ENCODE measurements at places on chromosomes 2 and 18. TPM values are rescaled to one million over a fixed set of nuclear protein-coding genes. Genes with fewer than 3 reads are reported as not detected.

FNDC4 gene
- 0.22 TPM for total RNA-seq

ITPRIPL1 gene
- 30.2 TPM for total RNA-seq

RAB1A gene
- total RNA-seq: 84.3 TPM

TMEM178A gene
- 0.48 TPM for total RNA-seq

D2HGDH gene
- 27.5 TPM for total RNA-seq

GRCh38 chr18:62988471-62988870 lies 273.1 kb downstream of the PHLPP1 start:
- H3K4me3 ChIP-seq: no peak overlapping the region
- peaks cover 5% of the 10 kb centered on the region for H3K27me3 ChIP-seq
- H3K36me3 ChIP-seq: no peaks in the 10 kb centered on the region
- H3K27ac ChIP-seq: no peak overlapping the region
- H3K4me1 ChIP-seq: no peaks in the 10 kb centered on the region
- no peak for DNase-seq

DNA sequence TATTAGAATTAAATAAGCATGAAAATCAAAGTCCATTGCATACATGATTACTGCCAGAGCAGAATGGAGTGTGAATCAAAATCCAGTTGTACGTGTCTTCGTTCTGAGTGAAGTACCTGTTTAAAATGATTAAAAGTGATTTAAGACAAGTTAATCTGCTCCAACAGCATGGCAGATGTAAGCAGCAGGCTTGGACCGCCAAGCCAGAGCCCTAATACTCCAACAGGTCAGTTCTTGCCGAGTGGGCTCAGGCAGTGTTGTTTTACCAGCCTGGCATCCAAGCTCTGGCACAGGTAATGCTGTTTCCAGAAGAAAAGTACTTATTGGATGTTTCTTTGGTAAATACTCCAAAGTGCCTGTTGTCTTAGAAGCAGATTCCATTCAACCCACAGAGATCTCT lies 171.4 kb upstream of the EPAS1 start:
- no peaks in the 10 kb centered on the region for H3K4me1 ChIP-seq
- no peak for DNase-seq
- H3K27ac ChIP-seq: no peak overlapping the region
- H3K27me3 ChIP-seq: no peaks in the 10 kb centered on the region

- no peak for DNase-seq
- no peaks in the 10 kb centered on the region for H3K36me3 ChIP-seq
- no peaks in the 10 kb centered on the region for H3K27me3 ChIP-seq
Measured at GRCh38 chr2:162782138-162782537, 56.4 kb downstream of the KCNH7 start.

DNA sequence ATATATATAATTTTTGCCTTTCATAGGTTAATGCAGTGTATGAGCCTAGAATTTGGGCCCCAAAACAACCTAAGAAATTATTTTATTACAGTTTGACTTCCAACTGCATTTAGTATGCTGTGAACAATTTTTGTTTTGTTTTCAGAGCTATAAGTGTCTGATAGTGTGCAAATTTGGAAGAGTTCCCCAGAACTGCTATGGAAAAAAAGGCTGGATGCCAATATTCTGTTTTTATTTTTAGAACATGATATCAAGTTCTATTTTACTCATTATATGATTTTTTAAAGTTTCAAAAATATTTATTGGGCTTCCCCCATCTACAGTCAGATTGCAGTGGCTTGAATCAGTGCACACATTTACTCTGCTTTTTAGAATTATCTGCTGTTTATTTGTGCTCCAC lies 42.6 kb downstream of the MRPS9 start:
- DNase-seq: no peak
- peaks cover 3% of the 10 kb centered on the region for H3K4me1 ChIP-seq
- peaks cover 20% of the 10 kb centered on the region for H3K36me3 ChIP-seq
- H3K4me3 ChIP-seq: no peak overlapping the region
- no peaks in the 10 kb centered on the region for H3K27me3 ChIP-seq

DNA sequence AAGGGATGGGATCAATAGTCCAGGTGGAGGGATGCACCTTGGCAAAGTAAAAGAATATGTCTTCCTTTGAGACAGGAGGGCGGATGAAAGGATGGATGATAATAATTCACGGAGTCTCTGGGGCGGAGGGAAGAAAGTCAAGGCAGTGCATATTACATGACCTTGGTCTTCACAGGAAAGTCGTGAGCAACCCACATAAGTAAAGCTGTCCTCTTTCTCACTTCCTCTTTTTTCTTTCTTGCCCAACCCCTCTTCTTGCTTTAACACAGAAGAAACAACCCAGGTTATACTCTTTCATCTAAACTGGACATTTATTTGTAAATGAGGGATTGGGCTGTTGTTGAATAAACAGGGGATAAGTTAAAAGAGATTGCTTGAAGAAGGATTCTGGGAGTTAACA lies 168.7 kb upstream of the SKOR2 start:
- H3K27me3 ChIP-seq: peaks cover 26% of the 10 kb centered on the region
- H3K27ac ChIP-seq: no peak overlapping the region
- no peaks in the 10 kb centered on the region for H3K4me1 ChIP-seq
- no peak for DNase-seq
- no peak overlapping the region for H3K4me3 ChIP-seq
- no peaks in the 10 kb centered on the region for H3K36me3 ChIP-seq

DNA sequence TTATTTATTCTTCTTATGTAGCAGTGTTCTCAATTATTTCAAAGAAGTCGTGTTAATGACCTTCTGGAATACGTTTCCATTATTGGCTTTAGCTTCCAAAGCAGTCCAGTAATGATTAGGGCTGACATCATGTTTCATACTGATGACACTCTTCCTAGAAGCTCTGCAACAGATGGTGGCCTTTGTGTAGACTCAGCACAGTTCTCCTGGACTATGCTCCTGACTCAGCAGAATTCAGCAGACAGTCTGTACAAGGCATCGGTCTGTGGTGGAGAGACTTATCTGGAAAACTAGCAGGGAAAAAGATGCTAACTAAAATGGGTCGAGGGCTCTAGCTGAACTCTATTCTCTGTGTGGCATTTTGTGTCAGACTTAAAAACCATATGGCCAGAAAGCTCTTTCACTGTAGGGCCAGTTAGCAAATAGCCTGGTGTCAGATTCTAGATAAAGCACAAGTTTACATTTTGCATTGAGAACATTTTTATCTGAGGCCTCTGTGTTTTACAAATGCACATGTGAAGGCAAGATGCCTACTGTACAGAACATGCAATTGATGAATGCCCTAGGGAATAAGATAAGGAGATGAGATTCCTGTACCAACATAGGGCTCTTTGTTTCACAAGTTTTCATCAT lies 35.1 kb downstream of the GULP1 start:
- H3K27ac ChIP-seq: no peak overlapping the region
- DNase-seq: no peak
- H3K4me1 ChIP-seq: no peaks in the 10 kb centered on the region
- H3K4me3 ChIP-seq: no peak overlapping the region
- no peaks in the 10 kb centered on the region for H3K36me3 ChIP-seq

DNA sequence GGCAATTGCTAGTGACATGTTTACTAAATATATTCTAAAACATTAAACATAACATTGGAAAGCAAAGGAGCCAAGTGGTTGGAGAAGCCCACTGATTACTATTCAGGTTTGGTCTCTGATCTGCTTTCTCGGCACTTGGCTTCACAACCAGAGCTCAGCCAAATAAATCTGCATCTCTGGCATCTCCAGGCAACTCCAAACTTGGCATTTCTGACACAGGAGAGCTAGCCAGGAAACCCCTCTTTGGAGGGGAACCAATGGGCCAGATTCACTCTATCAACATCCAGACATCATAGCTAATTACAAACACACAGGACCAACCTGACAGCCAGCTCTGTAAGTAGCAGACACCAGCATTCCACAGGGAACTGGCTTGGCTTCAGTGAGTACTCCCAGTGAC lies 150.3 kb upstream of the ETAA1 start:
- no peak overlapping the region for H3K4me3 ChIP-seq
- no peak for DNase-seq
- H3K4me1 ChIP-seq: no peaks in the 10 kb centered on the region
- H3K27ac ChIP-seq: no peak overlapping the region

- no peak overlapping the region for H3K27ac ChIP-seq
- H3K4me3 ChIP-seq: no peak overlapping the region
- H3K27me3 ChIP-seq: no peaks in the 10 kb centered on the region
- H3K36me3 ChIP-seq: no peaks in the 10 kb centered on the region
- H3K4me1 ChIP-seq: no peaks in the 10 kb centered on the region
Measured at GRCh38 chr2:140344838-140345237, 1564.6 kb upstream of the NXPH2 start.

GRCh38 chr2:227035711-227036367 lies 128.2 kb downstream of the COL4A4 start:
- H3K36me3 ChIP-seq: no peaks in the 10 kb centered on the region
- no peaks in the 10 kb centered on the region for H3K4me1 ChIP-seq
- H3K27me3 ChIP-seq: peaks cover 20% of the 10 kb centered on the region
- H3K4me3 ChIP-seq: no peak overlapping the region

GRCh38 chr2:86150502-86150901 lies 44.5 kb downstream of the PTCD3 start:
- peaks cover 8% of the 10 kb centered on the region for H3K4me1 ChIP-seq
- H3K36me3 ChIP-seq: peaks cover 44% of the 10 kb centered on the region
- DNase-seq: no peak
- H3K27me3 ChIP-seq: no peaks in the 10 kb centered on the region
- no peak overlapping the region for H3K27ac ChIP-seq
- H3K4me3 ChIP-seq: no peak overlapping the region

All from activated CD4-positive, alpha-beta memory T cell treated with anti-CD3 and anti-CD28 coated beads for 36 hours (primary cell).